ENCODE measurements at places on chromosomes 12 and 14.

DNA sequence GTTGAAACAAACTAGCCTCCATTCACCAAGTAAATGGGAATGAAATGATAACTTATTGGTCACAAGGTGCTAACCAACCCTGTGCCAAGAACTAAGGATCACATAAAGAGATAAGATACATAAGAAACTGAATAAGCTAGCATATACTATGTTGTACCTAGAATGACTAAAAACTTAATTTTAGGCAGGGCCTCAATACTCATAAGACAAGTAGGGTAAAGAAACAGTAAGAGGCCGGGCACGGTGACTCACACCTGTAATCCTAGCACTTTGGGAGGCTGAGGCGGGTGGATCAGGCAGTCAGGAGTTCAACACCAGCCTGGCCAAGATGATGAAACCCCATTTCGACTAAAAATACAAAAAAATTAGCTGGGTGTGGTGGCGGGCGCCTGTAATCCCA is 17.7 kb downstream of the GDF11 start:
- DNase-seq, result no peak

DNA sequence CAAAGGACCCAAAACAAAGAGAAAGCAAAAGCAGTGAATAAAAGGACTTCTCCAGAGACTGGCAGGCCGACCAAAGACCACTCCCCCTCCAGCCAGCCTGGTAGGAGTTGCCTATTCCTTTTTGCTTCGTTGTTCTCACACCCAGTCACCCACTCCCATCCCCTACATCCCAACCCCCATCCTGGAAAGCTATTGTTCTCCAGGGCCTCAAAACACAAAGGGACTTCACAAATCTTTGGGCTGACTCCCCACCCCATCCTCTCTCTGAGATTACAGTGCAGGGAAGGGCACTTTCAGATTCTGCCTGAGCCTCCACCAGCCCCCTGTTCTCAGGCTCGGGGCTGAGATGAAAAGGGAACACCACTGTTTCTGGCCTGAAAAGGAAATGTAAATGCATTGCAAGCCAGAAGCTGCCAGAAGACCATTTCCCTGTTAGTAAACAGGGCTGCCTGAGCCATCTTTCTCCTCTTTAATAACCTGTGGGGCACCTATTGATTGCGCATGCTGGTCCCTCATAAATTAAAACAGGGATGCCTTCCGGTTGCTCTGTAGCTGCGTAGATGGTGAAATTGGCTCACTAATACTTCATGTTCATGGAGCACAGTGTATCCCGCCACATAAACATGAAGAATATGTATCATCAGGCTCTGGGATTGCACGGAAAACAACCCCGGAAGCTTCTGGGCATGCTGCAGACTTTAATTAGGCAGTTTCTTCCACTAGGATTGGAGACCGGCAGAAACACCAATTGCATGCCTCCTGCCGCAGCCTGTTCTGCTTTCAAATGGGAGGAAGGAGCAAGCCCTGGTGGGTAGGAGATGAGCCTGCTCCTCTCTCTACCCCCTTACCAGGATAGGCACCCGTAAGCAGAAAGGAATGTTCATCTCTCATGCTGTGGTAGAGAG is 130.3 kb upstream of the FUT8 start:
- DNase-seq, result no peak

GRCh38 chr12:15561396-15561795 is 227.8 kb downstream of the EPS8 start:
- DNase-seq, result no peak

DNA sequence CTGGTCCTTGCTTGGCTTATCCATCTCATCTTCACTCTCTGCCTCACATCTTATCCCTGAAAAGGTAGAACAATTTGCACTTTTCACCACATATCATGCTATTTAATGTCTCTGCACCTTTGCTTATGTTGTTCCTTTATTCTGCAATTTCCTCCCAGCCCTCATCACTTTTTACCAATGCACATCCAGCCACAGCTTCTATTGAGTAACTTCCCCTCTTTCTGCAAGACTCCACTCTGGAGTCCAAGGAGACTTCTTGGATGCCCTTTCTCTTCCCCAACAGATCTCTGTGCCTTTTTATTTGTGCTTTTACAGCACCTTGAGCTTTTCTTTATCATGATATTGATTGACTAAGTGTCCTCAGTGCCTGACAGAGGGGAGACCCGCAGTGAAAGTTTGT is 797.1 kb downstream of the VRK1 start:
- no peak for DNase-seq

GRCh38 chr12:1918081-1918883 is at the start of gene CACNA2D4:
Gene CACNA2D4 (minus strand): TSS chr12:1918652. CDS start chr12:1918473, 179 bp downstream.
- no peak for DNase-seq

DNA sequence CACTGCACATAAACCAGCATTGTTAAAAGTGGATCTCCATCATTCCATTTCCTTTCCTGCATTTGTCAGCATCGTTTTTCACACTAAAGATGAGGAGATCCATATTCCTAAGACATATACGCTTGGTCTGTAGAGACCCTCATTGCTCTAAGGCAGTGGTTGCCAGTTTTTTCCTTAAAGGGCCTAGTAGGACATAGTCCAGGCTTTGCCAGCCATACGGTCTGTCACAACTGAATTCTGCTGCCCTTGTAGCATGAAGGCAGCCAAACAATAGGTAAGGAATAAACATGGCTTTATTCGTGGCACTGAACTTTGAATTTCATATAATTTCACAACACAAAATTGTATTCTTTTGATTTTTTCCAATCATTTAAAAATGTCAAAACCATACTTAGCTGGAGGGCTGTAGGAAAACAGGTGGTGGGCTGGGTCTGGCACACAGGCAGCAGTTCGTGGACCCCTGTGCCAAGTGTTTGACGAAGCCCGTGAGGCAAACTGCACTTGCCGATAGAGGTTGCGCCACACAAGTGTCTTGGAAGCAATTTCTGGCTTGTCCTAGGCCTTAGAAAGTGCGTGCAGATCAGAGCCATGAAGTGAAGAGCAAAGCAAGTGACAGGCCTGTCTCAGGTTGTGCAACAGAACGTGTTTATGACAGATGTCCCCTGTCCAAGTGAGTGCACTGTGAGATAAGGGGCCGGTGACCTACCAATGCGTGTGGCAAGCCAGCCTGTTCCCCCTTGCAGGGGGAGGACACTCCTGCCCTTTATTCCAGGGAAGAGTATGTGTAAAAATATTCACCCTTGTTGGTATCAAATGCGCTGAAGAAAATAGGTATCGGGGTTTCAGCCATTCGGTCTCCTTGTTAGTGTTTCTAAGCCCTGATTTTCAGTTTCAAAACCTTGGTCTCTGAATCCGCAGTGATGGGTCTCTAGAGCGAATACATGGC is 916 bp upstream of the CHPT1 start:
- no peak for DNase-seq

- no peak for DNase-seq
Measured at GRCh38 chr12:29110506-29111442, 38.3 kb upstream of the FAR2 start.

Data from LNCaP clone FGC (cell line).